ENCODE measurements at places on chromosomes 1 and 21.

GRCh38 chr1:229624521-229625070, 1.3 kb downstream of the TAF5L start:
- DNase-seq: no peak

- DNase-seq: no peak
Observed at GRCh38 chr1:15735304-15736037, 587 bp upstream of the SLC25A34 start.

DNA sequence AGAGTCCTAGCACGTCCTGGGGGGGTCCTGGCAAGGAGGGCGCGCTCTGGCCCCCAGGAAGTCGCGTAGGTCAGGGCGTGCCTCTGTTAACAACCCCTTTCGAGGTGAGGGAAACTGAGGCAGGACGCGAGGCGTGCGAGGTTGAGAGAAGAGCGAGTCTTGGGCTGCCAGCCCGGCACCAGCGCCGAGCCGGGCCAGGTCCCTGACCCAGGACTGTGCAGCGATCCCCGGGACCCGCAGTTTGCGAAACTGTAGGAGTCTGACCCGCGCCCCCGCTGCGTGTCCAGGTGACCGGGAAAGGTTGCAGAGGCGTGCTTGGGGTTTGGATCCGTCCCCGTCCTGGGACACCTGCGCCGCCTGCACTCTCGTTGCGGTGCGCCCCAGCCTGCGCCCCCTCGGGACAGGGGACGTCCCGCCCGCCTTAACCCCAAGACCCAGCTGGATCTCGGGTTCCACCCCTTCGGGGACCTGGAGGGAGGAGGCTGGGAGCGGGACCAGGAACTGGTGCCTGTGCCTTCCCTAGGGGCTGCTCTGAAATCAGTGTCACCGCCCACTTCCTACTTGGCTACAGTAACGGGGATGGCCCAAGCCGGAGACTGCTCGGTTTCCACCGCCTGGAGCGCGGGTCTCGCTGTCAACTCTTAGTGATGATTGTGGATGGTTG, 493 bp downstream of the DISC1 start:
- DNase-seq: peak; percentile 37

GRCh38 chr1:167520711-167521206, 2.4 kb upstream of the CD247 start:
- DNase-seq: no peak

- DNase-seq: no peak
Observed at GRCh38 chr1:179016706-179017382, 8.8 kb upstream of the FAM20B start.

GRCh38 chr1:175620376-175620775, 123.0 kb downstream of the TNR start:
- DNase-seq: no peak

DNA sequence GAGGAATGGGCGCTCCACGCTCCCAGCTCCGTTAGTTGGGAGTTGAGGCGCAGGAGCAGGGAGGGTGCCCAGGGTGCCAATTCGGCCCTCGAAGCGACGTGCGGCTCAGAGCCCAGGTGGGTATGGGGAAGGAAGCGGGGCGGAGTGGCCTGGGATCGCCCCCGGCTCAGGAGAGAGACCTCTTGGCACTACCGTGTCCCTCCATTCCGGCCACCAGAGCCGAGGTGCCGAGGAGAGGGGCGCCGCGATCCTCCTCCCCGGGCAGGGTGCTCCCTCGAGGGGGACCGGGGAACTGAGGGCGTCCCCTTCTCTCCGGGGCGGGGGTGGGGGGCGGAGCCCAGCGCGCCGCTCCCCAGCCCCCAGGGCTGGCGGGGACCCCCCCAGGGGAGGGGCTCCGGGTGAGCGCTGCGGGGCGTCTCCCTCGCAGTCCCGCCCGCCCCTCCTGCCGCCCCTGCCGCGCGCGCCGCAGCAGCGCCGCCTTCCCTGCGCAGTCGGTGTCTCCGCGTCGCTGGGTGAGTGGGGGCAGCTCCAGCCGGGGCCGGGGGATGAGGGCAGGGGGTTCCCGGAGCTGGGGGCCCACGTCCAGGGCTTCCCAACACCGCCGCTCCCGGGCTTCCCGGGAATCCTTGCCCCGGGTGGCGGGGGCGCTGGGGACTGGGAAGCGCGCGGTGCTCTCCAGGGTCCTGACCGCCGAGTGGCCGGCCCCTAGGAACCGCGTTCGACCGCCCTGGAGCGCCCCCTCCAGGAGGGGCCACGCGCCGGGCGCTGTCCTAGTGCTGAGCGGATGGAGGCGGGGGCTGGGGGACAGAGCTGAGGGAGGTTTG, at the start of gene HPCA:
HPCA (plus strand) TSS at position 488 of the 824 bp plus-strand sequence. CDS start 2,408 bp downstream, outside the sequence.
- peak; percentile 48 for DNase-seq

DNA sequence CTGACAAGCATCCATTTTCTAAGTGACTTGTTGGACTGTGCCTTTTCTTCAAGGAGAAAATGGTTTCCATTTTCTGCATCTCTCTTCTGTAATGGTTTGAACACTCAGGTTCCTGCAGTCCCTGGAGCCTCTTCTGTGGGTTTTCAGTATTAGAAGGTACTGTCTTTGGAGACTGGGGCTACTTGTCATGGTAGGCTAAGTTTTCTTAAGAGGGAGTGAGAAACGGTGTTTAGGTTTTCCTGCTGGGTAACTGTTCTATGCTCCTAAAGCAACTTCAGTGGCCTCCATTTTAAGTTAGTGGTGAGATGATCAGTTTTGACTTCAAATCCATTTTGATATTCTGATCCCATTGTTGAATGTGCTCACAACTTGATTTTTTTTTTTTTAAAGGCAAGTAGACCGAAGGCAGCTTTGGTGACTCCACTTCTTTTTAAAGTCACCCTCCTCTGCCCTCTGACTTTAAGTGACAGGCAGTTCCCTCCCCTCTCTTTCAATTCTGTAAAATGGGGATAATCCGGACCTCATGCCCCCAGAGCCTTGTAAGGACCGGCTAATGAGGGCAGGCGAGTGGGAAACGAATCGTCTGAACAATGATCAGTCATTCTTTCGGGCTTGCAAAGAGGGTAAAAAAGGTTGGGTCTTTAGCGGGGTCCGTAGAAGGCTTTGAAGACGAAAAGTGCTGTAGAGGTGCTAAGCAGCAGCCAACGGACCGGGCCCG, 1.0 kb upstream of the ARID1A start:
- no peak for DNase-seq

DNA sequence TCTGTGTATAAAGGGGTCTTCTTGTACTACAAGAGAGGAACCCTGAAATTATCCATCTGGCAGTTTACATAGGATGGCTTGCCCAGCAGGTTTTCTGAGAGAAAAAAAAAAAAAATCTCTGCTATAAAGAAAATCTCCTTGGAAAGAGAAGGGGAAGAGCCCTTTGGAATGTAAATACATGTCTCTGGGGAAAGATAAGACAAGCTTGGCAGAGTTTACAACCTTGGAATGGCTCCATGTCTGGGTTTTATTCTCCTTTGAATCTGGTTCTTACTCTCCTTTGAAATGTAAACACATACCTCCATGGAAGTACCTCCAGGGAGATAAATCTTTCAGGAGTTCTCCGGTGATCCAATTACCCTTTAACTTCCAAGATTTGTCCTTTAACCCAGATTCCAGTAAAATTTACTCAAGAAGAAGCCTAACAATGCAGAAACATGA, 45.1 kb upstream of the DNAH14 start:
- DNase-seq: no peak

- DNase-seq: no peak
Observed at GRCh38 chr1:47585141-47585902, 147.5 kb downstream of the FOXD2 start.

DNA sequence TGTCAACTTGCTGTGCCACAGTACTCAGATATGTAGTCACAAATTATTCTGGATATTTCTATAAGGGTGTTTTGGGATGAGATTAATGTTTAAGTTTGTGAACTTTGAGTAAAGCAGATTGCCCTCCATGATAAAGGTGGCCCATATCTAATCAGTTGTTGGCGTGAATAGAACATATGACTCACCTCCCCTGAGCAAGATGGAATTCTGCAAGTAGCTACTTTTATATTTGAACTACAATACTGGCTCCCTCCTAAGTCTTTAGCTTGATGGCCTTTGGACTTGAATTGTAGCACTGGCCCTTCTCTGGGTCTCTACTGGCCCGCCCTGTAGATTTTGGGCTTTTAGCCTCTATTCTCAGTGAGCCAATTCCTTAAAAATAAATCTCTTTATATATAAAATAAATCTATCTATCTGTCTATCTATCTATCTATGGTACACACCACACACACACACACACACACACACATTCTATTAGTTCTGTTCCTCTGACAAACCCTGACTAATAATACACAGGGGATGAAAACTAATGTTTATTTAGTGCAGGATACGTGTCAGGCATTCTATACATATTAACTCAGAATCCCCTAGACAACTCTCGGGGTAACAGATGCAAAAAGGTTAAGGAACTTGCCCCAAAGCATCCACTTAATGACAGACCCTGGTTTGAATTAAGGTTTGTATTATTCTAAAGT, 37.9 kb upstream of the PDC start:
- DNase-seq: no peak

GRCh38 chr1:8678673-8679394, 138.6 kb downstream of the RERE start:
- no peak for DNase-seq

DNA sequence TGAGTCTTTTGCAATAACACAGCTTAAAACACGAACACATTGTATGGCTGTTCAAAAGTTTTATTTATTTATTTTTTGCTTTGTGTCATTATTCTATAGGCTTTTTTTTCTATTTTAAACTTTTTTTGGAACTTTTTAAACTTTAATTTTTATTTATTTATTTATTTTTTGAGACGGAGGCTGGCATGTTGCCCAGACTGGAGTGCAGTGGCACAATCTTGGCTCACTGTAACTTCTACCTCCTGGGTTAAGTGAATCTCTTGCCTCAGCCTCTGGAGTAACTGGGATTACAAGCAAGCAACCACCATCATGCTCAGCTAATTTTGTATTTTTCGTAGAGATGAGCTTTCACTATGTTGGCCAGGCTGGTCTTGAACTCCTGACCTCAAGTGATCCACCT, 88.3 kb upstream of the GADD45A start:
- DNase-seq: no peak

GRCh38 chr1:165248969-165249571, 107.4 kb downstream of the LMX1A start:
- DNase-seq: no peak

DNA sequence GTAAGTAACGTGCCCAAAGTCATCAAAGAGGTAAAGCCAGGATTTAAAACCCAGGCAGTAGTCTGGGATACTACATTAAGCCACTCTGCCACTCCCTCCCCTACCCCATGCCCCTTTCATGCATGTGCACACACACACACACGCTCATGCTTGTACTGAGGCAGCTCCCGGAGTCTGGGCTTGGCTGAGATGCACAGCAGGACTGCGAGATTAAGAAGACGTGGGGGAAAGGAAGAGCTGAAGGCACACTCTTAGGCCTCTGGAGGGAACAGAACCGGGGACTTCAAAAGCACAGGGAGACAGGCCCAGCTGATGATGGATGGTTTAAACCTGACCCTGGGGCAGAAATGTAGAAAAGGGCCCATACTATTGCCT, 98.3 kb downstream of the GLIS1 start:
- no peak for DNase-seq

GRCh38 chr1:53462193-53462592, 3.0 kb downstream of the DMRTB1 start:
- no peak for DNase-seq

All from immature natural killer cell (primary cell).